ENCODE measurements at places on chromosomes 11 and 22.
A peak's percentile ranks its signal among the peaks of the same experiment; 100 is the strongest.

DNA sequence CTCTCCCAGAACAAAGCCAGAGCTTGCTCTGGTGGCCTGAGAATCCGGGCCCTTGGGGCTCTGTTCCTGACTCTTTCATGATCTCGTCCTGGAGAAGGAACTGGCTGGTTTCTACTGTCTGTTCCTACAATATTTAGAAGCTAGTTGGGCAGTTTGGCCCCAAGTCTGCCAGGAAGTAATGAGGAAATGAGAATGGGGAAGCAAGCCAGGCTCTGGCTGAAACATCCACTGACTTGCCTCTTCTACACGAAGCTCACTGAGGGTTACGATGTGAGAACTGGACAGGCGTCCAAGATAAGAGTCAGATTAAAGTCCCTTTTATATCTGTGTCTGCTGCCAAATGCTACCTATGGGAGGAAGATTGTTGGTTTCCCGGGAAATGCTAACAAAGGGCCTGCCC lies 110.0 kb upstream of the KIRREL3 start:
- DNase-seq: no peak

DNA sequence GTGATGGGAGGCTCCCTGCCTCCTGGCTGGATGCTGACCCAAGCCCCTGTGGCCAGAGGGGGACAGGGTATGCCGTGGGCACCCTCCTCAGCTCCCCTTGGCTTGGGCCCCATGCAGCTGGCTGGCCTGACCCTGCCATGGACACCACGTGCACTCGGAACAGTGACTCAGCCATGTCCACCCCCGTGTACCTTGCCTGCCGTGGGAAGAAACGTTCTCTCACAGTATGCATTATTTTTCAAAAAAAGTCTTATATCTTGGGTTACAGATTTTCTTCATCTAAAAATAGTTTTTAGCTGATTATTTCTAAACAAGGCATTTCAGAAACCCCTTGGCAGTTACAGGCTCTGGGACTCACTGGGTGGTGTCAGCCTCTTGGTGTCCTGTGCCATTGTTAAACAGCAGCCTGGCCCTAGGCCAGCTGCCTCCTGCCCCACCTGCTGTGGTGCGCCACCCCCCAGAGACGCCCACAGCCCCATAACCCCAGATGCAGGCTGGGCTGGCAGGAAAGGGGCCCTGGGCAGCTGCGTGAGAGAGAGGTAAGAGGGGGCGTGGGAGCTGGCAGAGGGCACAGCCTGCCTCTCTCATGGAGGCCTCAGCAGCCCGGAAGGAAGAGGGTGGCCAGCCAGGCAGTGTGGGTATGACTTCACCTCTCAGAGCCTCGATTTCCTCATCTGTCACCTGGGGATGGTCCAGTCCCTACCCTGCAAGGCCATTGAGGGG lies 99.8 kb downstream of the MORC2 start:
- DNase-seq: no peak

GRCh38 chr11:31802990-31803812 lies 7.9 kb downstream of the PAX6 start:
- DNase-seq: no peak

DNA sequence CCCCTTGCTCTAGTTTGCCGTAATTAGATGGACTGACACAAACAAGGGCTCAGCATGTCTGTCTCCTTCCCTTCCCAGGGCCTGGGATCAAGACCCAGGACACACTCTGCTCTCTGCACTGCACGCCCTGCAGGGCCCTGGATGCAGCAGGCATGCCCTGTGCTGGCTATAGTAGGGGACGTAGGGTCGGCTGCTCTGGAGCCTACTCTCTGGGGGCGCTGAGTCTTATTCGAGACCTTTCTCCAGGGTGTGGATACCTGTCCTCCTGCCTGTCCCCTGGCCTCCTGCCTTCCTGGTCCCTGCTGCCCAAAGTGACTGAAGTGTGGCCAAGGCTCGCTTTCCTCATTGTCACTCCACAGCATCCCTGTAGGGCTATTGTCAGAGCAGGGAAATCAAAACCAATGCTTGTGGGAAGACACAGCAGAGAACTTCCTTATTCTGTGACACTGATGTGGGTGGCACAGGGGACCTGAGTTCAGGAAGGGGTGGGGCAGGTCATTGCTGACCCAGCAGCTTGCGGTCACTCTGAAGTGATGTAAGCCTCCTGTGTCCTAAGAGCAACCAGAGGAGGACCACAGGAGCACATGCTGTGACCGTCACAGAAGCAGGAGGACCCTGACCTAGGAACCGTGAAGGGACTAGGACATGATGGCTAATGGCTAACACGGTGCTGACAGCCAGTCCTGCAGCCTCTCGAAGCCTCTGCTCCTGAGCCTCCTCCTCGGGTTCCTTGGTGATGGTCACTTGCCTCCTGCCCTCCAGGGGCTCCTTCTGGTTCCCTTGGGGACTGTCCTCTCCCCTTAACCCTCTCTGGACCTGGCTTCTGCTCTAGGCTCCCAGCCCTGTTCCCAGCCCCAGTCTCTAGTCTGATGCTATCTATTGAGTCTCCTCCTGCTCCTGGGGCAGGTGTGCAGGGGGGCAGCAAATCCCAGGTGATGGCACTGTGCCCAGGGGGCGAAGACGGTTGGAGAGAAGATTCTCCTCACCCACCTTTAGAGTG lies 10.3 kb downstream of the APOBEC3A start:
- no peak for DNase-seq

DNA sequence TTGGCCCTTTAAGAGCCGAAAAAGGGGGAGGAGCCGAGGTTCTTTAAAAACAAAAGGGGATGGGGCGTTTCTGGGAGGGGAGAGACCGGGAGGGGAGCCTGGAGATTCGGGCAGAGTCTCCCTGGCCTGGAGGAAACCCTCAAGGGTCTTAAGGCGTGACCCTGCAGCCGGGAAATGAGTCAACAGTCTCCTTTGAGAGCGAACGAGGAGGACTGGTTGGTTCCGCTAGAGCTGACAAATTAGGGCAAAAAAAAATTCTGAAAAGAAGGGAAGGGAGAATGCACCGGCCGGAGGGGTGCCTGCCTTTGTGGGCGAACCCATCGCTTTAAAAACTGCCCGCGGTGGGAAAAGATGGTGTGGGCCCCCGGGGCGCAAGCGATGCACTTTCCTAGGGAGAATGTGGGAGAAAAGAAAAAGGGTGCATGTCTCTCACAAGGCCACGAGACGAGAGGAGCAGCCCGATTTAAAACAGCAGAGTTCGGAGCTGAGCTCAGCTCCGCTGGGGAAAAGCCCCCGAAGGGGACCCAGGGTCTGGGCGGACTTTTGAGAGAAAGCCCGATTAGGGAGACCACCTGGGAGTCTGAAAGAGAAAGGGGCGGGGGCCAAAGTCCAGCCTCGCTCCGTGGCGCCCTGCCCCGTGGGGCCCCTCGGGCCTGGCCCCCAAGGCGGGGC lies 874 bp downstream of the ZFTA start:
- peak; percentile 30 for DNase-seq

- DNase-seq: no peak
Measured at GRCh38 chr11:36092314-36093030, 148.6 kb downstream of the LDLRAD3 start.

DNA sequence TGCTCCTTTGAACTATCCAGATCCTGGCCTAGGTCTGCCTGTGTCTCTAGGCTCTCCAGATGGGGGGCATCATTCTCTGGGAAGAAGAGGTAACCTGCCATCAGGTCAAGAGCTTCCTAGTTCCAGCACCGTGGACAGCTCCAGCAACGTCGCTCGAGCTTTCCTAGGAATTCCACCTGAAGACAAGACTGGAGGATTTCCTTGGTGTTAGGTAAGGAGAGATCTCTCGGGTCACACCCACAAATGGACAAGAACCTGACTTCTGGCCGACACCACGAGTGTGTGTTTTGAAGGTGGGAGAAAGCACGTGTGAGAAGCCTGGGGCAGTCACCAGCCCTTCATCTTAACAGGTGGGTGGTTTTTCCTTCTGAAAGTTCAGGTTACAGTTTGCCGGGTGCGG lies 1.2 kb downstream of the PRG3 start:
- DNase-seq: no peak

DNA sequence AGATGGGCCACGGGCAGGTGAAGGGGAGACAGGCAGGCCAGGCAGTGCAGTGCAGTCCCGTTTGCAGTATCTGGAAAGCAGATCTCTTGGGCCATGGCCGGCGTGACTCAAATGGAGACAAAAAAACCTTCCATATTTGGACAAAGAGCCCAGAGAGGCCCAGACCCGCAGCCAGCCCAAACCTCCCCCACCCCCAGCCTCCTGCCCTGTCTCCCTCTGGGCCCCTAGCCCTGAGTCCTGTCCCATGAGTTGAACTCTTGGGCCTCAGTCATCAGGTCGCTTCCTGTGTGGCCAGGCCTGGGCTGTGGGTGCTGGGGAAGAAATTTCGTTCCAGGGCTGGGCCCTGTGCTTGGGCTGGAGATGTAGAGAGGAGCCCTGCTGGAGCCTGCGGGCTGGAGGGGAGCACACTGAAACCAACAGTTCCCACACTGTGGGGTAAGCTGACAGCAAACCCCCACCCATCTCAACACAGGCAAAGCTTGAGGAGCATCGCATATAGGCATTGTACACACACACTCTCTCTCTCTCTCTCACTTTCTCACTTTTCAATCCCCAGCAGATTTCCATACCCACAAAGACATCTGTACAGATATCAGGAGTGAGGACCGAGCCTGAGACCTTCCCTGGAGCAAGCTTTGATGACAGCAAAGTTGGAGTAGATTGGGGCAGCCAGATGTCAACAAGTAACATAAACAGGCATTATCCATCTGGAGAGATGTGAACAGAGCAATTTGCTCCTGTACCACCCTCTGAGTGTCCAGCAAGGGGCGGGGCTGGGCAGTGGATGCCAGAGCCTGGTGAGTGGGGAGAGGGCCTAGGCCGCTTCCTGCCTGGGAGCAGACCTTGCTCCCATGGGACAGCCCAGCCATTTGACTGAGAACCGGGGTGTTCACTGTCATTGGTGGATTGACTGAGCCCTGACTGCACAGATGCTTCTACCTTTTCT lies 17.2 kb downstream of the ARHGEF17 start:
- no peak for DNase-seq

- DNase-seq: no peak
Measured at GRCh38 chr11:34337016-34337415, 20.8 kb downstream of the ABTB2 start.

- no peak for DNase-seq
Measured at GRCh38 chr22:38067028-38067415, 9.8 kb downstream of the PICK1 start.

GRCh38 chr11:37141707-37142106 lies 543.7 kb upstream of the RAG2 start:
- DNase-seq: no peak

GRCh38 chr11:79236541-79236971 lies 204.3 kb downstream of the TENM4 start:
- DNase-seq: no peak

GRCh38 chr11:13993096-13993765 lies 30.7 kb downstream of the SPON1 start:
- no peak for DNase-seq

GRCh38 chr11:92495107-92495793 lies 270.6 kb downstream of the FAT3 start:
- DNase-seq: no peak

GRCh38 chr22:46262449-46263215 lies 511 bp downstream of the PKDREJ start:
- DNase-seq: no peak

DNA sequence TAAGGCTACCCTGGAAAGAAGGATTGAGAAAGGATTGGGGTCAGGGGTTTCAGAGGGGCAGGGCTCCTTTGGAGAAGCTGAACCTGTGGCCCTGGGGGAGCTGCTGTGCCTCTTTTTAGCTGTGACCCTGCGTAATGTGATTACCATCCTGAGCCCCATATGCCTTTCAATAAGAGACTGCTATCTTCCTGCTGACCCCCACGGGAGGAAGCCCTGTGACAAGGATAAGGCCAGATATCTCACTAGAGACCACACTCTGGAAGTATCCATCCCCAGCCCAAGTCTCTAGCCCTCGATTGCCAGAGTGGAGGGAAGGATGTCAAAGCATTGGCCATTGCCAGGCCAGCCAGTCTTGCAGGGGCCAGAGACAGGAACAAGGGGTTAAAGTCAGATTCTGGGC lies 4.8 kb upstream of the SLC39A13 start:
- DNase-seq: no peak

GRCh38 chr11:74678591-74679512 lies 52.4 kb downstream of the CHRDL2 start:
- no peak for DNase-seq

DNA sequence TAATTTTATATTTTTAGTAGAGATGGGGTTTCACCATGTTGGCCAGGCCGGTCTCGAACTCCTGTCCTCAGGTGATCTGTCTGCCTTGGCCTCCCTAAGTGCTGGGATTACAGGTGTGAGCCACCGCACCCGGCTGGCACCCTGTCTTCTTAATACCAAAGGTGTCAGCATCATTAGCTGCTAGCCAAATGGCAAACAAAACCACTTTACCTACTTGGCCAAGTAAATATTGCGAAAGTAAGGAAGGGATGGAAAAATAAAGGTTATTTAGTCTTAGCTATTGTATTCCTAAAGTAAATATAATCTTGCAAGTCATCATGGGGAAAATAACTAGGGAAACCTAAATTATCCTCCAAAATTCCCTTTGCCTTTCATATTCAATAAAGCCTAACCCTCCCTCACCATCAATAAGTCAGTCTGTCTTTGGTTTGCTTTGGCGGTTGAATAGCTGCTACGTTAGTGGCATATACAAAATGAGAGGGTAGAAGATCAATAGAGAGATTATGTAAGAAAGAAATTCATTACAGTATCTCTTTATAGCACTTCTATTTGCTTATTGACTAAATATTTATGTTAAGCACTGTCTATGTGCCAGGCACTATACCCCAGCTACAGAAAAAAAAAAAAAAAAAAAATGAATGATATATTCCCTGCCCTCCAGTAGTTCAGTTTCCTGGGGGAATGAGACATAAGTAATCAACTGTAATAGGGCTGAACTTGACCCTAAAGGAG lies 40.2 kb upstream of the CFAP300 start:
- no peak for DNase-seq

DNA sequence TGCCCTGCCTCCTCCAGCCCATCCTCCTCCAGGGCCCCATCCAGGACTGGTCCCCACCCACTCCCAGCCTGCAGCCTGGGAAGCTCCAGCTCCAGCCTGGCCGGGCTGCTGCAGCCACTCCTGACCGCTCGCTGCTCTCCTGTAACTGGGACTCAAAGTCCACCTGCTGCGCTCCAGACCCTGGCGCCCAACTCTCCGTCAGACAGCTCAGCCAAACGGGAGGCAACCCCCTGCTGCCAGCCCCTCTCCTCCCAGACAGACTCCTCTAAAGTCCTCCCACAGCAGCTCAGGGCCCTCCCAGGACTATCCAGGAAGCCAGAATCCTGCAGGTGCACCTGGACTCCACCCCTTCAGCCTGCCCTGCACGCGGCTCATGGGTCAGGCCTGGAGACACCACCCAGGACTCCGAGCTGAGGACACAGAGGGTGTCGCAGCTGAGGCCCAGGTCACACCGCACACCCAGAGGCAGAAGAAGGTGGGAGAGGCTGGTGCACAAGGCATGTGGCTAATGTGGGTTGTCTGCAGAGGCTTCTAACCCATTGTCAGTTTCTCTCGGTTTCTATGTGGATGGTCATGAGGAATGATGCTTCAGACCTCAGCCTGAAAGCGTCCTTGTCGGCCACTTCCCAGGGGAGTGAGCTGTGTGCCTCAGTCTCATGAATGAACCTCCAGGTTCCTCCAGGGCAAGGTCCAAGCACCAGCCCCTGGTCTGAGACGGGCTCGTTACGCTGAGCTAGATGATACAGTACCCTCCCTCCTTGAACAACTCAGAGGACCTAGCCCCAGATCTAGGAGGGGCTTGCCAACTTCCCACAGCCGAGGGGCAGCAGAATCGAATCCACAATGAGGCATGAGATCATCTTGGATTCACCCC lies 1514.8 kb downstream of the TBC1D22A start:
- DNase-seq: no peak
